ENCODE measurements at places on chromosomes 7 and 10.

GRCh38 chr10:131641231-131641630, 259.6 kb upstream of the PPP2R2D start:
- peak; percentile 50 for DNase-seq

GRCh38 chr7:94576316-94576715, 66.7 kb downstream of the CASD1 start:
- DNase-seq = no peak

DNA sequence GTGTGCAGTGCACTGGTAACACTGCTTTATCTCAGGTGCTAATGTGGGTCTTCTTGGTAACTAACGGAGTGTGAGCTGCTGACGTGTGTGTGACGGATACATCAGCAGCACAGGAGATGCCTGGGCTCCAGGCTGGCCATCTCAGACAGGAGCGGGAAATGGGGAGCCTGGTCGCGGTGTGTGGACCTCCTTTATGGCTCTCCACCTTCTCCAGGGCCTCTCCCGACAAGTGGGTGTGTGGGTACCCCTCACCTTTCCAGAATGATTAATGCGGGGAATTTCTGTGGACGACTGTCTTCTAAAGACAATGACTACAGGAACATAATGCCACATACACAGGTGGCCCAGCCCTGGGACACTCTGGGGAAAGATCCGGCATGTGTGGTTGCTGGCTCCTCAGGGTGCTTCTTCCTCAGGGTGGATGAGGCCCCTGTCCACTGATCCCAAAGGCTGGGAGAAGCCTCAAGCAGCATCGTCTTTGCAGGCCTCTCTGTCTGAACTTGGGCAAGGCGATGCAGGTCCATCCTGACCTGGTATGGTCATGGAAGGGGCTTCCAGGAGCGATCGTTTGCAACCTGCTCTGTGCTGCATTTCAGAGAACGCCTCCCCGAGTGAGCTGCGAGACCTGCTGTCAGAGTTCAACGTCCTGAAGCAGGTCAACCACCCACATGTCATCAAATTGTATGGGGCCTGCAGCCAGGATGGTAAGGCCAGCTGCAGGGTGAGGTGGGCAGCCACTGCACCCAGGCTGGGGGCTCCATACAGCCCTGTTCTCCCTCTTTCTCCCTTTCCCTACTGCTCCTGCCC, 20.3 kb upstream of the CSGALNACT2 start:
- no peak for DNase-seq

DNA sequence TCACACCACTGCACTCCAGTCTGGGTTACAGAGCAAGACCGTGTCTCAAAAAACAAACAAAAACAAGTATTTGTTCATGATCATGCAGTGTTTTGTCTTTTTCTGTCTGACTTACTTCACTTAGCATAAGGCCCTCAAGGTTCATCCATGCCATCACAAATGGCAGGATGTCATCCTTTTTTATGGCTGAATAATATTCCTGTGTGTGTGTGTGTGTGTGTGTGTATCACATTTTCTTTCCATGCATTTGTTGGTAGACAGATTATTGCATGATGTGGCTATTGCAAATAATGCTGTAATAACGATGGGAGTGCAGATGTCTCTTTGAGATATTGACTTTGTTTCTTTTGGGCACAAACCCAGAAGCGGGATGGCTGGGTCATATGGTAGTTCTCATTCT, 14.3 kb upstream of the MNX1 start:
- DNase-seq = no peak

DNA sequence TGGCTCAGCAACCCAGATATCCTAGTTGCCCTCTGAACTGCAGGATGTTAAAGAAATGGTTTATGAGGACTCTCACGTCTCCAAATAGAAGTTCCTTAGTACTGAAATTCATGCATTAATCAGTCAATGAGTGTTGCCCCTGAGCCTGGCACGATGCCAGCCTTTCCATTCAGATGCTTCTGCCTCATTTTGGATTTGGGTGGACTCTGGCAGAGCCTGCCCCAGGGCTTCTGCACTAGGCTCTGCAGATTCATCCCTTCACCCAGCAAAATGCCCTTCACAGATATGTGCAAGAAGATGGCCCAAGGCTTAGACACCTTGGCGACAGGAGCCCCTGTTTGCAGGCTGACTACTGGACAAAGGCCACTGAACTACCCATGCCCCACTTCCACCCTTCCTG, 747.8 kb downstream of the GRID1 start:
- DNase-seq = no peak

DNA sequence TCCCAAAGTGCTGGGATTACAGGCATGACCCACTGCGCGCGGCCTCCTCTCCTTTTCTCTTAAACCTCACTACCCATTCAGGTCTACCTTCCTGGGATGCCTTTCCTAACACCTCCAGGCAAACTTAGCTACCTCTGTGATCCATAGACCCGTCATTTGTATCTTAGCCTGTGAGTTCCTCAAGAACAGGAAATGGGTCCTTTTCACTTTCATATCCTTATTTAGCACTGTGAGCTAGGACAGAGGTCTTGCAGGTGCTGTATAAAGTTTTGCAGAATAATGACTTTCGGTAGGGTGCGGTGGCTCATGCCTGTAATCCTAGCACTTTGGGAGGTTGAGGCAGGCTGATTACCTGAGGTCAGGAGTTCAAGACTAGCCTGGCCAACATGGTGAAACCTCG, 215.7 kb downstream of the RELN start:
- no peak for DNase-seq

DNA sequence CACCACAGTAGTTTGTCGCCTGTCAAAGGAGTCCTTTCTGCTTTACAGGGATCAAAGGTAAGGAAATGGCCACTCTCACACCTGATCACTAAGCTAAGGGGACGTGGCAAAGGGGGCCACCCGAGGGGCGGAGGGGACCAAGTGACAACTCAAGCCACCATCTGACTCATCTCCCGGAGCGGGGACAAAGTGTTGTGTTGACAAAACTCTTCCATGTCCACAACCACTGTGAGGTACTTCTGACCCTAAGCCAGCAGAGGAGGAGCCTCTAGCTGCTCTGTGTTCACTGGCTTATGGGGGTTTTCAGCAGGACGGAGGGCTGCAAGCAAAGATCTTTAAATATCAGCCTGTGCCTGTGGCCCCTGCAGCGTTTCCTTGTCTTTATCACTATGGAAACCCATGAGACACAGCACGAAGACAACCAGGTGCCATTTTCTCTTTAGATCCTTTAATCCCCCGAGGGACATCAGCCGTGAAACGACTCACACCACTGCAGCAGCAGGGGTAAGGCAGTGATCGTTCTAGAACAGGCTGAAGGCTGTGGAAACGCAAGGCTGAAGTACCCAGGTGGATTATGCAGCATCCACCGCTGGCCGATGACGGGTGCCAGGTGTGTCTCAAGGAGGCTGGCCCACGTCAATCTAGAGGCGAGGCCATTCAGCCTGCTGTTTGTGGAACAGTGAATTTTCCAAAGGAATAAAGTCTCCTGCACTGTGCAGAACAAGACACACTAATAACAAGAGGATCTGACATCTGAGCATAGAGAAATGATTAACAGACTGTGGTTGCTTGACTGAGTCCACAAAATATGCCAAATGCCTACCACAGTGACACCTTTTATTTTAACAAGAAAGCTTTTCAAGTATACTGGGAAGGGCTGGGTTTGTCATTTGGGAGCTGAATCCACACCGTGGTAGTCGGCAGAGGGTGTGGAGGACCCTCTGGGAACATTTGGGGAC, 26.6 kb upstream of the DDC start:
- DNase-seq = no peak

- DNase-seq = no peak
Measured at GRCh38 chr10:32347363-32348022, 535 bp upstream of the EPC1 start.

DNA sequence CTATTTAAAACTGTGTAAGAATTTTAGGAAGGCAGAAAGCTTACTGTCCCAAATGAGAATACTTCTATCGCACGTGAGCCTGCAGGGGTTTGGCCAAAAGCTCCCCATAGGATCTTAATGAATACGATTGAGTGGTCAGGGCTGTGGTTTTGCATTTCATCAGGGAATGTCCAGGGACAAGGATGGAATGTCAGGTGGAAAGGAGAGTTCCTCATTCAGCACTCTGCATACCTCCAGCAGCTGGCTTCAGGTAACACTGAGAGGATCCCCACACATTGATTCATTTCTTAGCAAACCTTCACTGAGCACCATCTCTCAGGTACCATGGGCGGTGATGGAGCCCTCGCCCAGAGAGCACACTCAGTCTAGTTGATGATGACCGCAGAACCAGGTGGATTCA, 27.2 kb downstream of the ANK3 start:
- no peak for DNase-seq

DNA sequence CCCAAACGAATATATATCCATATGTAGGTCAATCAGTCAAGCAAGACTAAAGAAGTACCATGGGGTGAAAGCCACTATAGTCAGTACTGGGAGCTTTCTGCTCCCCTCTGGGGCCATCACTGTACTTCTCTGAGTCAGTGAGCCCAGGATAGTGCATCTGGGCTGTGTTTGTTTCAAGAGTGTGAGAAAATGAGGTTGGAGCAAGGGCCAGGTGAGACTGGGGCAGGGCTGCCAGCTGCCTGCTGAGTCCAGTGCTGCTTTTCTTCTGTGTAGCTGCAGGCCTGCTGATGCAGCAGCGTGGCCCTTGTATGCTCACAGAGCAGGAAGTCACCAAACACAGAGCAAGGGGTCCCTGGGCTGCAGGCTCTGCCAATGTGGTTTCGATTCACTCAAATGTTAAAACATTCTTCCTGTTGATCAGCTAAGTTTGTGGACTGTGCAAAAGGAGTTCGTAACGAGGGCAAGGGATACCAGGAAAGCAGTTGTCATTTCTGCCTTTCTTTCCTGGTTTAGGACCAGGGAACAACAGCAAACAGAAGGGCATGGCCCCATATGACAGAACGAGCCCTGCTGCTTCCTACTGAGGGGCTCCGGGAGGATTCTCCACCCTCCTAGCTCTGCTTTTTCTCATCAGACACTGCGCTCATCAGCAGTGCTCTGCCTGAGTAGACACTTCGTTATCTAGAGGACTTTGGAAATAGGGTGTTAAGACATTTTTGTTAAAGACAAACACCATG, 65.4 kb upstream of the TNS3 start:
- peak; percentile 25 for DNase-seq

GRCh38 chr10:113619401-113619800, 44.4 kb downstream of the NRAP start:
- DNase-seq = no peak

DNA sequence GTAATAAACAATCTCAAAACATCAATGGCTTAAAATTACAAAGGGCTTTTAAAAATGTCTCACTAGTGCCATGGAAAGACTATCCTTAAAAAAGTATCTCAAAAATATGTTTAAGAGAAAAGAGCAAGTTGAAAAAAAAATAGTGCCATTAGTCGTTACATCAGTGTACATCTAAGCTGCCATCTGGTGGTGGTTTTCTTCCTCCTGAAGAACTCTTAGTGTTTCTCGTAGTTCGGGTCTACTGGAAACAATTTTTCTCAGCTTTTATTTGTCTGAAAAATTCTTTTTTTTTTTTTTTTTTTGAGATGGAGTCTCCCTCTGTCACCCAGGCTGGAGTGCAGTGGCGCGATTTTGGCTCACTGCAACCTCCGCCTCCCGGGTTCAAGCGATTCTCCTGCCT, 5.9 kb upstream of the GARIN1A start:
- no peak for DNase-seq

All from GM06990 (cell line).